Left hindlimb (tissue), 1 donor: ENCODE measurements at places on chromosomes 3 and 15.

DNA sequence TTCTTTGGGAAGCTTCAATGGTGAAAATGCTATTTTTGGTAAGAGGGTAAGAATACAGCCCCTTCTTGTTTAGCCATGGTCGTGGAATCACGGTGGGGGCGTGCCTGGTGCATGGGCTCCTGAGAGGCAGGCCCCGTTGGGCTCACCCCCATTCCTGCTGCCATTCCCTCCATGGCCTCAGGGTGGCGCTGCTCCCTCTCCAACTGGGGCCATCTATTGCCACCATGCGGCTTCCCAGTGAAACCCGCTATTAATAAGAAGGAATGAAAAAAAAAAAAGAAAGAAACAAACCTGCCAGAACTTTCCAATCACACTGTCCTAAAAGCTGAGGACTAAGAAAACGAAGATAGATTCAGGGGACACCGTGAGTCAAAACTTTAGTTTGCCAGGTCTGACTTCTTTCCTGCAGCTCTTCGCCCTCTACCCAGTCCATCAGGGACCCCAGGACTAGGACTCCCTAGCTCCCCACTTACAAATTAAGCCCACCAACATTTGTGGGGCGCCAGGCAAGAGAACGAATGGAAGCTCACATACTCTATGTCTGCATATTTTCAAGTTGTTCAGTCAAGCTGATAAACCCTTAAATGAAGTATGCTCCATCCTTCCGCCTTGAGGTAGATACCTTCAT, 30.6 kb upstream of the ABHD2 start:
- peak; percentile 72 for DNase-seq

DNA sequence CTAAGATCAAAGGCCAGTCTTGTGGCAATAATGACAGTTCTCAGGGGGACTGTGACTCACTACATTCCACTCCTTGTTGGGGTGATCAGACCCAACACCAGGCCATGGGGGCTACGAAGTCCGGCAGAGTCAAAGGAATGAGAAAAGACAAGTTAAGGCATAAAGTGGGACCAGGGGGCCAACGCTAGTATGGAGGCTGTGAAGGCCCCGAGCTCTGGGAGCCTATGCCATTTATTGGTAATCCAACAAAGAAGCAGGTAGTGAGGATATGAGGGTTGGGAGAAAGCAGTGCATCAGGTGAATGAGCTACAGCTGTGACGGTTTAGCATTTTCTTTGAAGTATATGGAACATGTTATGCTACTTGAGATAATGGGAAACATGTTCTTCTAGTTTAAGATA, 104.4 kb upstream of the C2CD4B start:
- no peak for DNase-seq

GRCh38 chr15:86001200-86001599, 78.5 kb upstream of the AGBL1 start:
- no peak for DNase-seq

DNA sequence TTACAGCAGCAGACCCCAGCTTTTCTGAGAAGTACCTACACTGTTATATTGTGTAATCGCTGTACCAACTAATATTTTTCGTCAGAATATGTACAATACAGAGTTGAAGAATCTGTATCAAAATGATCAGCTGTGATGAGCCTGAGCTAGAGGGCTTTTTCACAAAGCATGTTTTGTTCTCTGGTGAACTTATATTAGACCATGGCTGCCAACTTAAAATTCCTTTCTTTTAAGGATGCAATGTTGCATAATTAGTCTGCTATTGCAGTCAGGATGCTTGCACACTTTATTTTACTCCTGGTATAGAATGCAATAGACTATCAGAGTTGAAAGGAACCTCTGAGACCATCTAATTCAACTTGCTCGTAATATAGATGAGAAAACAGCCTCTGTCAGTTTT, 127.8 kb downstream of the RBMS3 start:
- no peak for DNase-seq

- DNase-seq = no peak
Observed at GRCh38 chr3:54518011-54518675, 395.8 kb downstream of the CACNA2D3 start.

DNA sequence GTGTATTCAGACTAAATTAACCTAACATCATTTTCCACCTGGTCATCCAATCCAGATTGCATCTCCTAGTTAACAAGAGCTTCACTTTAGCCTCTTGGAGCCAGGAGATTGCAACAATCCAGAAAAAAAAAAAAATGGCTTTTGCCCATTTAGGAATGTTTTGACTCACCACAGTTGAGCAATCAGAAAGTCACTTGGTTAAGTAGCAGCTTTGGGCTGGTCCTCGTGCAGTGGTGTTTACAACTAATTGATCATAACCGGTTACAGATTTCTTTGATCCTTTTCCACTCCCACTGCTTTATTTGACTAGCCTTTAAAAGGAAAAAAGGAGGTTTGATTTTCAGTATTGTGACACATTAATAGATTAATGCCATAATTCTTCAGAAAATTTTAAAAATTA, 688.8 kb upstream of the CCDC54 start:
- DNase-seq = no peak
